ENCODE measurements at places on chromosomes 1 and 21.

GRCh38 chr1:91895832-91896556 is 10.0 kb upstream of the TGFBR3 start:
- no peak for DNase-seq

DNA sequence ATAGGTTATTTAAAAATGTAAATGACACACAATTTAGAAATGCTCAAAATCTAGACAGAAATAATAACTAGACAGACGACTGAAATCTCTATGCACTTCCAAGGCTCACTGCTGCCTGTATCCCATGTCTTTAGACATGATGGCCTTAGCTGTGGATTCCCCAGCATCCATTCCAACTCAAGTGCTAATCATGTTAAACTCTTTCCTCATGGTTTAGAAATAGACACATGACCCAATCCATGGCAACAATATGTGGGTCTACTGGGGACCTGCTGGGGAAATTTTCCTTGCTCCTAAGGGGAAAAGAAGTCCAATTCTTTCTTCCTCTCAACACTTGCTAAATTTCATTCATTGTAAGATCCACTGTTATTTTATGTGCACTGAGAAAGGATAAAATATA is 188.5 kb downstream of the SLC45A1 start:
- no peak for DNase-seq

DNA sequence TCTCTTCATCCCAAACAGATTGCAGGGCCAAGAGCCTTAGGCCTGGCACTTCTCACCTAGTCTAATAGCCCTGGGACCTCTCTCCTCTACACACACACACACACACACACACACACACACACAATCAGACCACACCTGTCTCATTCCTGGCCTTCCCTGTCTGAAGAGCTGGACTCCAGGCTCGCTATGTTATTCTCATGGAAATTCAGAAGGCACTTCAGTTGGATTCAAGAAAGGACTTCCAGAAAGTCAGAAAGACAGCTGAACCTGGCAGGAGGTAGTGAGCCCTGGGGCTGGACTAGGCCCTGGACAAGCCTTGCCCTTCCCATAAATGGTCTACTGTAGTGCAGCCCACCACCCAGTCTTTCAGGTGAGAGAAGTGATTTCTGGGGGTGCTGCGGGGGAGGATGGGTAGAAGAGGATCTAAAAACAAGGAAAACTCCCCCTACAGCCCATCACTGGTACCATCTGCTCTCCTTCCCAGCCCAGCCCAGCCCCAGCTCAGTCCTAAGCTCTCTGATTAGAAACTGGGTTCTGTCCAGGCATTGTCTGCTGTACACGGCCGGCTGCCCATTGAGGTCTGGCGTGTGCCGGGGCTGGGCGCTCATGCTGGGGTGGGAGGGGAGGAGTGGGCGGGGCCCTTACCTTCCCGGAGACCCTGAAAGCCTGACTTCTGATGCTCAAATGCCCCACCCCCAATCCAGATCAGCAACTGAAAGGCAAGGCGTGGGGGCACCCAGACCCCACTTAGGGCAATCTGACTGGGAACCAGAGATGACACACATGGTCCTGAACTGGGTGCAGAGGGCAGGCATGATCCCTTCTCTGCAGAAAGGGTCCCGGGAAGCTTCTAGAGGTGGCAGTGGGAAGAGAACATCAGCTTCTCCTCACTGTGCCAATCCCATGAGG is 2.5 kb downstream of the KIF21B start:
- DNase-seq = no peak

DNA sequence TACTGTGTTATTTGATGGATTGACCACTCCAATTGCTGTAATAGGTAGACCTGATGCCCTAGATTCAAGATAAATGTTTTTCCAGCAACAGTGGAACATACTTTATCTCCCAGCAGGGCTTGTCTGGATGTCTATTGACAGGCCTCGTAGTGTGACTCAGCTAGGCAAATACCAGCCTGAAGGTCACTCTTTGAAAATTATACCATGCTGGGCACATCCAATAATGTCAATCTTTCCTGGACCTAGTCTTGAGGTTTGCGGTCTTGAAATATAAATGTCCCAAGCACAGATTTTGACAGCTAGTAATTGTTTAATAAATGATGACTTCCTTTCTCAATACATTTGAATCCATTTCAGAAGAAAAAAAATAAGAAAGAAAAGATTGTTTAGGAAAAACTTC is 1138.0 kb upstream of the TMPRSS15 start:
- no peak for DNase-seq

GRCh38 chr1:153431928-153432327 is 15.6 kb downstream of the S100A7A start:
- no peak for DNase-seq

DNA sequence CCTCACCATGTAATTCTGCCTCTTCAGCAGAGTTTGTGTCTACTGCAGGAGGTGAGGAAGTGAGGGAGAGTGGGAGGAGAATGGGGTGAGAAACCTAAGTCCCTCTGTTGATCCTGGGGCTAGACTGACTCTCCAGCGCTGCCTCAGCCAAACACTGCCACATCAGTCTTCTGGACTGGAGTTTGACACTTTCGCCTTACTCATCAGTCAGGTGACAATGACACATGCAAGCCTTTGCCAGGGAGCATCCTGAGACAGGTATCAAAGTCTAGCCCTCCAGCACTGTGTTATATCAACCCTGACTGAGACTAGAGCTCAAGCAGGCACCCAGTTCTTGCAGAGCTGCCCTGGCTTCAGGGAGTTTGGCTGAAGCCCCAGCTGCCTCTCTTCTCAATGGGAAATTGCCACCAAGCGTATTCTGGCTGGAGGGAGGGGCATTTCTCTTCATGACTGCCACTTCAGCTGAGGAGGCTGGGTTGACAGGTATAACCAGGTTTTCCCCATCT is 33.3 kb upstream of the SUCO start:
- no peak for DNase-seq

GRCh38 chr1:222785529-222785928 is 29.3 kb upstream of the DISP1 start:
- no peak for DNase-seq

GRCh38 chr1:62045574-62045973 is 149.1 kb upstream of the L1TD1 start:
- DNase-seq = no peak

GRCh38 chr1:53085405-53085804 is 23.4 kb downstream of the PODN start:
- DNase-seq = no peak

DNA sequence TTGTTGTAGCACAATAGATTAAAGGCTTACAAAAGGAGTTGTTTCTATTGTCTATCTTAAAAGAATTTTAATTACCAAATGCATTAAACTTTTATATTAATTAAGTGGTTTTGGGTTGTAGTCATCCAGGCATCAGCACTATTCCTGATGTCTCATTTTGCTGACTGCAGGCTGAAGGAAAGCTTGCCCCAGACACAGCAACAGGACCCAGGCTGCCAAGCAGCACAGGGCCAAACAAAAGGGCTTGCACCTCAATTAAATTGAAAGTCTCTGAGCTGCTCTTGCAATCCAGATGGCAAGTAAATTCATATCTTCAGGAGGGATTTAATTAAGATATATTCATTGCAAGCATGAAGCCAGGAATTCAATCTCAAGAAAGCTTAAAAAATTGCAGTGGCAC is 80.7 kb upstream of the CHODL start:
- no peak for DNase-seq

DNA sequence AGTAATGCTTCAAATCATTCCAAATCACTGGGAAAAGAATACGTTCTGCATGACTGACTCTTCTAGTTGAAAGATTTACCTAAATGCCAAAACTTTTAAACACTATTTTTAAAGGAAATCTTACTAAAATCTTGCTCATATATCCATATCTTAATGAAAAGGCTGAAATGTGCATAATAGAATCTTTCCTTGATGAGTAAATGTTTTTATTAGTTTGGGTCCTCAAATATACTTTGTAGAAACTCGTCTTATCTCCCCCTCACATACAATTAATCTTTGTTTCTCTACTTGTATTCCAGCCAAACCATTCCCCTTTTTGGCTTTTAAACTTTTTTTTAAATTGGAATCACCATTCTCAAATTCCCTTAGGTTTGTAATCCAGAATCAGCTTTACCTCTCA is 110.2 kb downstream of the NTNG1 start:
- no peak for DNase-seq

GRCh38 chr1:114671939-114672275 is 2.1 kb upstream of the DENND2C start:
- no peak for DNase-seq

GRCh38 chr21:20774737-20775136 is 223.5 kb upstream of the NCAM2 start:
- DNase-seq = no peak

- DNase-seq = no peak
Observed at GRCh38 chr1:204834336-204834735, 36.3 kb upstream of the NFASC start.

DNA sequence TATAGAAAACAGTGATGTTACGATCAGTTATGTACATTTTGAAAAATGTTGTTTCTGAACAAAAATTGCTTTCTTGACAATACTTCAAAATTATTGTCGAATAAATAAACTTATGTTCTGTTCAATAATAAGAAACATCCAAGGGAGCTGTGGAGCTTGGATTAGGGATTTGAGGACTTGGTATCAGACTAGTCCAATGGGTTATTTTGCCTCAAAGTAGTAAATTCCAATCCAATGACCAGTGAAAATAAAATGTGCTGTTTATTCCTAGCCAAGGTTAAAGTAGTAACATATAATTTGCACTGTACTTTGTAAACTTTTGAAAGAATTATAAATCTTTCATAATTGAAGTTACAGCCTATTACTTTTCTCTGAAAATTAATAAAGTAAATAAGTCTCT is 79.1 kb upstream of the IVNS1ABP start:
- no peak for DNase-seq

DNA sequence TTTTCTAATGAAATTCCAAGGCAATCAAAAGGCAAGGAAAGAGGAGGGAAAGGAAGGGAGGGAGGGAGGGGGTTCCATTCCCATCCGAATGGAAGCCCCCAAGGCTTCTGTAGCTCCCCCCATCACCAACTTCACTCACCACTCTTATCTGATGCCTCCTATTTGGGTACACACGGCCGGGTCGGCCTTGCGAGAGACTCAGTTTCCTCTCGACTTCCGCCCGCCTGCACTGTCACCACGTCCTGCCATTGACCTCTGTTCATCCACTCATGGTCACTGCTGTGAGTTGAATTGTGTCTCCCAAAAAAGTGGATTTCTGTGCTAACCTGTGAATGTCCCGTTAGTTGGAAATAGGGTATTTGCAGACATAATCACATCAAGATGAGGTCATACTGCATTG is 11.2 kb downstream of the PDE9A start:
- no peak for DNase-seq

DNA sequence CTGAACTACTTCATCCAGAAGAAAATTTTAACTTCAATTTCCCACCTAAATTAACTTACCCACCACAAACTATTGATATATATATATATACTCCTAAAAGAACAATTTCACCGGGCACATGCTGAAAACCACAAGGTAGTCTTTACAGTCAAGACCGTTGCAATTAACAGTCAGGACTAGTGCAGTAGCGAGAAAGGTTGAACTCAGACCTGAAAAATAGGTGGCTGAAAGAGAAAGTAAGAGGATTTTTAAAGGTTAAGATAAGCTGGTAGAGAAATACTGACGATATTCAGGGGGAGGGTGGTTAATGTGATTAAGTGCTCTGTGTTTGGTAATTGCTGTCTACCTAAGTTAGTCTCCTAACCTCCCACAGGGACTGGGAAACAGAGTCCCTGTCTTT is 1153.5 kb upstream of the TMPRSS15 start:
- DNase-seq = no peak

DNA sequence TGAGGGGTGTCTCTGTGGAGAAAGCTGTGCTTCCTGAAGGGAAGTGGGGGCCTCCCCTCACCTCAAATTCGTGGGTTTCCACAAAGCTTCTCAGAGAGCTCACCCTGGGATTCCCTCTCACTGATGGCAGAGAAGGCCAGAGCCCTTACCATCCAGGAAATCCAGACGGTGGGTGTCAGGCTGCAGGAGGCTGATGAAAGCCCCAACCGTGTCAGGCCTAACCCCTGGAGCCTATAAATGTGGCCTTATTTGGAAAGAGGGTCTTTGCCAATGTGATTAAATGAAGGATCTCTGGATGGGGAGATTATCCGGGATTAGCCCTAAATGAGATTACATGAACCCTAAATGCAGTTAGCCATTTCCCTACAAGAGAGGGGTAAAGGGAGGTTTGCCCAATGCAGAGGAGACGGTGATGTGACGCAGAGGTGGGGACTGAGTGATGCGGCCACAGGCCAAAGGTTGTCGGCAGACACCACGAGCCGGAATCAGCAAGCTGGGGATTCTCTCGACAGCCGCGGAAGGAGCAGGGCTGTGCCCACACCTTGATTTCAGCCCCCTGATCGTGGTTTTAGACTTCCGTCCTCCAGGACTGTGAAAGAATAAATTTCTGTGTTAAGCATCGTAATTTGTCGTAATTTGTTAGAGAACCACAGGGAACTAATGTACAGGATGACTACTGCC is 82.6 kb downstream of the TOMM20 start:
- DNase-seq = no peak

GRCh38 chr1:11176081-11176706 is 13.0 kb upstream of the ANGPTL7 start:
- no peak for DNase-seq

DNA sequence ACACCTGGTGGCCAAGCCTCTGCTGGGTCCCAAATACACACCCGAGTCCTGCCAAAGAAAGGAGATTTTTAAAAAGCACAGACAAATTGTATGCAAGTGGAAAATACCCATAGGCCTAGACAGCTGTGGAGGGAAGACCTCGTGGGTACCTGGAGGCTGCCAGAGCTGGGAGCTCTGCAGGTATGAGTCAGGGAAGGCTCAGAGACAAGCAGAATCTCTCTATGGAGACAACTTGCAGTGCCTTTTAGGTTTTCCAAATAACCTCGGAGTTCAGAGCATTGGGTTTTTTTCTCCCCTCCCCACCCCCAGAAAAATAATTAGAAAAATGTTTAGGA is 127.7 kb downstream of the EDEM3 start:
- DNase-seq = no peak

DNA sequence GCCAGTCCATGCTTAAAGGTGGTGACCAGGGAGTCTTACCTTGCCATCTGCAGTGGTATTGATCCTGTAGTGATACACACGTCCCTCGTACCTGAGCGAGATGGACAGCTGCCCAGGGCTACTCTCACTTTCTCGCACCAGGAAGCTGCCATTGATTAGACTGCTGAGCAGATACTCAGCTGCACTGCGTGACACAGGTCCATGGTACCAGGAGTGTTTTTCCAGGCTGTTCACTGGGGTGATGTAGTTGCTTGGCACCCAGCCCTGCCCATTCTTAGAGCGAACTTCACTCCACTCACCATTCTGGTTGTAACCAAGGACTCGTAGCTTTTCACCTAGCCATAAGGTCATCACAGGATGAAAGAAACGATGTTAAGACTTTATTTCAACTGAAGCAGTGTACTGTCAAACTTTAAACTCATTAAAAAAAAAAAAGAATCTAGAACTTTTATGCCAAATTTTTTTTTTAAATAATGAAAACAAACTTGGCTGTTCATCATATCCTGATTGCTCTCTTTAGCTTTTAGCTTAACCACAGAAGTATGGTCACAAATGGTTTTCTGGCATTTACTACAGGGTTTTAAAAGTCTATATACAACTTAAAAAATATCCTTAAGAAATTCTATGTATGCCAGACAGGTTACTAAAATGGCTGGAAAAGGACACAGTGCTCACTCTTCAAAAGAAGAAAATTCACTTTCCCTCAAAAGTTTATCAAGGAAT is 44.6 kb downstream of the TOR3A start:
- no peak for DNase-seq

- no peak for DNase-seq
Observed at GRCh38 chr1:39204441-39205081, at the start of gene MACF1. TSS of gene MACF1 (plus strand) at chr1:39204695. CDS start at chr1:39205023, 328 bp downstream.

- no peak for DNase-seq
Observed at GRCh38 chr1:102897557-102897956, 210.8 kb downstream of the COL11A1 start.

Measured in stimulated activated CD8-positive, alpha-beta memory T cell treated with anti-CD3 and anti-CD28 coated beads, Interleukin-2, amount 100 ng/mL, for 1 hour (primary cell).